ENCODE measurements at places on chromosomes 6 and 20. TPM values are rescaled to one million over a fixed set of nuclear protein-coding genes. Genes with fewer than 3 reads are reported as not detected.

Gene CCN6
- 3.9 TPM for polyA plus RNA-seq

Gene OR2B2
- not detected for polyA plus RNA-seq

Gene C6orf163
- polyA plus RNA-seq = 3.5 TPM

Gene CABLES2
- 9.3 TPM for polyA plus RNA-seq
